HS-27A (cell line): ENCODE measurements at places on chromosomes 2 and 18.

- no peak for DNase-seq
Measured at GRCh38 chr18:77784759-77785379, 535.2 kb downstream of the GALR1 start.

DNA sequence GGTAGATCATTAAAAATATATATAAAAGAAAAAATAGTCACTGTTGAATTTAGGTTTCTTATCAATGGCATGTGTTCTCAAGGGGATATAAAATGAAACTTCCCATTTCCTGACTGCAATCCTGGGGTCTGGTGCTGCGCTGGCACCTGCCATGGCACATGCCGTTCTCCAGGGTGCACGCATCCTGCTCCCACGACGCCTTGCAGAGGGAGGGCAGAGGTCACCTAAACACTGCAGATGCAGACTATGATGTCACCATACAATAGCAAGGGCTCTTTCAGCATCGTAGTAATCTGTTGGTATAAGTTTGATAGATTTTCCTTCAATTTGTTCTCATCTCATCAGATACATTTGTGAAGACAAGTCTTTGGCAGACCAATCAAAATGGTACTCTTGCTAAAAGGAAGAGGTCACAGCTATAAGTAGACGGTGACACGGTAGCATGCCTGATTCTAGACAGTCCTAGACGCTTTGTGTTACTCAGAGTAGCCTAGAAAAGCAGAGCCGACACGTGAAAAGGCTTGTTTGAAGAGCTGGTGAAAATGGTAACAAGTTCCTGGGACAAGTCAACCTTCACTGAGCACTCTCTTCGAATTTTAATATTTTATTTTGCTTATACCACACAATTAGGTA lies 761.4 kb downstream of the DCDC2C start:
- no peak for DNase-seq

DNA sequence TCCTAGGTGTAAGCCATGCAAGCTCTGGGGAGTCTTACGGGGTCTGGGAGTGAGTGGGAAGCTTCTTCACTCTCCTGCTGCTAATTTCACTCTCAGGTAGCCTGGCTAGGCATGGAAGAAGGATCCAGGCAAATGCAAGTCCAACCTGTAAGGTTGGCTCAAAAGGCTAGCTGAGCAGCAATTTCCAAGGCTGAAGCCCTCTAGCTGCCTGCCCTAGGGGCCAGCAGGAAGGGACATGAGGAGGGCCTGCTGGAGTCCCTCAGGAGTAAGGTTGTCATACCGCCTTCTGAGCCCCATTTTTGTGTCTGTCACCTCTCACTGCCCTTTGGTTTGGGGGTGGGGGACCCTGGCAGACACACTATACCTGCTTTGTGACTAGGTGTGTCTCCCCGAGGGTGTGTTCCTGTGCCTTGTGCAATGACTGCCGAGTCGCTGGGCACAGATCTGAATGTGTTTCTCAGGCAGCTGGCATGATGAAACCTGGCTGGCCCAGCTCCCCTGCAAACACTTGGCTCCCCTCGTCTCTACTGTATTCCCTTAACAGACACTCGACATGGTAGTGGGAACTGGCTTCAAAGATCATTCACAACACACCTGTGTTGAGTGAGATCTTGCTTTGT lies 123.9 kb upstream of the FAM136A start:
- DNase-seq = no peak

- no peak for DNase-seq
Measured at GRCh38 chr2:41719756-41720155, 328.1 kb upstream of the PKDCC start.

DNA sequence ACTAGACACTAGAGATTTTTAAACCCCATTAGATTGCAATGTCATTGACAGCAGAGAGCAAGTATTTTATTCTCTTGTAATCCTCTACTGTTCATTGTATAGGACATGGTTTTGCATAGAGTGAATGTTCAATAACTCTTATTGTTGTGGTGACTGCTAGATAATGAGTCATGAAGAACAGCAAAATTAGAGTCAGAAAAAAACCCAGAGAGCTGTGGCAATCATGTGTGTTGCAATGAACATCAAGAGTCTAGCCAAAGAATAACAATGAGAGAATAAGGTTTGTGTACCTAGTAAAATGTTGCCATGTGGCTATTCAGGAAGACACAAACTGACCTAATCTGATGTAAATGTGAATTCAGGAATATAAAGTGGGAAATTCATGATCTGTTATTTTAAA lies 684.0 kb downstream of the DSC3 start:
- DNase-seq = no peak
